Stimulated activated CD4-positive, alpha-beta T cell treated with anti-CD3 and anti-CD28 coated beads, Interleukin-4, amount 100 ng/mL, for 4 hours (primary cell): ENCODE measurements at places on chromosomes 12 and 14.
A peak's percentile ranks its signal among the peaks of the same experiment; 100 is the strongest.

- no peak for DNase-seq
Measured at GRCh38 chr14:59272633-59273032, 84.2 kb downstream of the DAAM1 start.

- DNase-seq: no peak
Measured at GRCh38 chr12:98612696-98613334, 19.3 kb downstream of the SLC25A3 start.

DNA sequence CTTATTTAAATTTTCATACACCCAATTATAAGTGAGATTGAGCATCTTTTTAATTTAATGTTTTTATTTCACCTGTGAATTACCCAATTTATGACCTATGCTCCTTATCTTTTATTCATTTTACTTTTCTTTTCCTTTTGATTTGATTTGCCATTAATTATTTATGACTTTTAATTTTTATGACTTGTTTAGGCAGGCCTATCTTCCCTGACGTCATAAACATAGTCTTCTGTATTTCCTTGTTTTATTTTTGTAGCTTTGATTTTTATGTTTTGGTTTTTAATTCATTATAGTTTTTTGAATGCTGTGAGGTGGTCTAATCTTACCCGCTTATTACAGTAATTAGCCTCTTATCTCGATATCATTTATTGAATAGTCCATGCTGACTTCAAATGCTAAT lies 467.1 kb upstream of the FAR2 start:
- DNase-seq: no peak

DNA sequence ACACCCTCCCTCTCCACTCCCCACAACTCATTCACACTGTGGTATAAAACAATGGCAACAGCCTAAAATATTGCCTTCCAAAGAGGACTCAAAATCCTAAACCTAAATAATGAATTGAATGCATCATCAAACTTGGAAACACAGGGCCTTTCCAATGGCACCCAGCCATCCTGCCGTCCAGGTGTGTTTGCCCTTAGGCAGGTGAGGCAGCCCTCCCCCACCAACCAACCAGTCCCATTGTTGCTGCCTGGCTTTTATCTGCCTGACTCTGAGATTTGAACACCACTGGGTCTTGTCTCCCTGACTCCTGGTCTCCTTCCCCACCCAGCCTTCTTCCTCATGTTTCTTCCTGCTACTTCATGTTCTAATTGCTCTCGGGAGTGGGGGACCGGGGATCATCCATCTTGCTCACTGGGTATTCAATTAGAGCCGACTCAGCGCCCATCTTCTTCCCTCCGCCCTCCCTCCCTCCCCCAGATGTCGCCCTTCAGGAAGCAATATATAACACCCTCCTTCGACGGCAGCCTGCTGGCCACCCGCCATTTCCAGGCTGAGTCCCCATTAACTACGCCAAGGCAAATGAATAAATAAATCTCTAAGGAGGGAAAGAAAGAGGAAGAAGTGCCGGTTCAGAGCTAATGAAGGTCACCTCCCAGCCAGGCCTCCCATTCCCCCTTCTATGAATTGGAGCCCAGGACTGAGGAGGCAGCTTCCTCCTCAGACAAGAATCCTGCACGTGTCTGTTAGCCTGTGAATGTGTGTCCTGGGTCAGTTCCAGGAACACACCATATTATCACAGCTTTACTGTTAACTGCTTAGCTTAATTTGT lies 36.3 kb upstream of the NTF3 start:
- DNase-seq: no peak

GRCh38 chr14:65803885-65804284 lies 391.4 kb downstream of the FUT8 start:
- no peak for DNase-seq

GRCh38 chr14:32300136-32300535 lies 29.0 kb upstream of the AKAP6 start:
- no peak for DNase-seq

DNA sequence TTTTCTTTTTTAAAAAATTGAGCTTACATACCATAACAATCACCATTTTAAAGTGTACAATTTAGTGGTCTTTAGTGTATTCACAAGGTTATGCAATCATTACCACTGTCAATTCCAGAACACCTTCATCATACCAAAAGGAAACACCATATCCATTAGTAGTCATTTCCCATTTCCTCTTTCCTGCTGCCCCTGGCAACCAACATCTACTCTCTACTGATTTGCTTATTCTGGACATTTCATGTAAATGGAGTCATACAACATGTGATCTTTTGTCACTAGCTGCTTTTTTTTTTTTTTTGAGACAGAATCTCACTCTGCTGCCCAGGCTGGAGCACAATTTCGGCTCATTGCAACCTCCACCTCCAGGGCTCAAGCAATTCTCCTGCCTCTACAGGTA lies 66.8 kb upstream of the CFL2 start:
- no peak for DNase-seq

- DNase-seq: no peak
Measured at GRCh38 chr14:77175843-77176242, 5.8 kb upstream of the TMEM63C start.

DNA sequence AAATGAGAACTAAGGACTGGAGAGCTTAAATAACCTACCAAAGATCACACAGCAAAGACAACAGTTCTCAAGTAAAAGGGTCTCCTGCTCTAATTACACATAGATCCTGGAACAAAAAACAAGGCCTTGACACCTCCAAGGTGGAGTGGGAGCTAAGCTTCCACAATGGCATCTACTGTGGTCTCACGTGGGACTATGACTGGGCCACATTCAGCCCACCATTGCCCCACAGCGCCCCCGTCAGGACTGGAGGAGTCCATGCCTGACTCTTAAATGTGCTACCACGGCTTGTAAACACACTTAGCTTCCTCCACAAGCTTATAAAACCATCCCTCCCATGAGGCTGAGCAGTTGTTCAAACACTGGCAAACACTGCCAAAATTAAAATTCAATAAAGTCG lies 88.5 kb downstream of the GCH1 start:
- no peak for DNase-seq

- no peak for DNase-seq
Measured at GRCh38 chr12:55727643-55728185, 1.1 kb downstream of the CD63 start.

GRCh38 chr12:114692186-114693058 lies 8.4 kb upstream of the TBX3 start:
- DNase-seq: no peak

- DNase-seq: no peak
Measured at GRCh38 chr14:39173198-39173597, 1.9 kb upstream of the PNN start.

DNA sequence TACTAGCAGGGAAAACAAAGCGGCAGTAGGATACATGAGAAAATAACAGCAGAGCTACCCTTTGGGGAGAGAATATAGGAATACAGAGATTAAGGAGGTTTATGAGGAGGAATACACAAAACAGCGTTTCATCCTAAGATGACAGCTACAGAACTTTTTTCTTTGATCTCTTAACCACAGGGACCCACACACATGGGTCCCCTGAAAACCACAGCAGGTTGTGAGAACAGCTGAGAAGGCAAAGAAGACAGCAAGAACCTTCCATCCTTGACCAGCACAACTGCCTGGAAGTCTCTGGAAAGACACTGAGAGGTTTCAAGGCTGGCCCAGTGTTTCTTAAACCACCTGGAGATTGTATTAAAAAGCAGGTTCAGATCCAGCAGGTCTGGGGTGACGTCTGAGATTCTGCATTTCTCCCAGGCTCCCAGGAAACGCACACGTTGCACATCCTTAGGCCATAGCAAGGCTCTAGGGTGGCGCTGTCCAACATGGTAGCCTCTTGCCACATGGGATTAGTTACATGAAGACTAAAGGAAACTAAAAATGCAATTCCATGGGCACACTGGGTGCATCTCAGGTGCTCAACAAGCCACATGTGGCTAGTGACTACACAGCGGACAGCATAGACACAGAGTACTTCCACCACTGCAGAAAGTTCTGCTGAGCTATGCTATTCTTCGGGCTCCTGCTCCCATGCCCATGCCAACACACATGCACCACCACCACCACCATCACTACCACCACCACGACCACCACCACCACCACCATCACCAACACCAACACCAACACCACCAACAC lies 92.3 kb downstream of the FOXN3 start:
- no peak for DNase-seq

GRCh38 chr12:49827401-49828099 lies 663 bp downstream of the NCKAP5L start:
- peak; percentile 34 for DNase-seq

DNA sequence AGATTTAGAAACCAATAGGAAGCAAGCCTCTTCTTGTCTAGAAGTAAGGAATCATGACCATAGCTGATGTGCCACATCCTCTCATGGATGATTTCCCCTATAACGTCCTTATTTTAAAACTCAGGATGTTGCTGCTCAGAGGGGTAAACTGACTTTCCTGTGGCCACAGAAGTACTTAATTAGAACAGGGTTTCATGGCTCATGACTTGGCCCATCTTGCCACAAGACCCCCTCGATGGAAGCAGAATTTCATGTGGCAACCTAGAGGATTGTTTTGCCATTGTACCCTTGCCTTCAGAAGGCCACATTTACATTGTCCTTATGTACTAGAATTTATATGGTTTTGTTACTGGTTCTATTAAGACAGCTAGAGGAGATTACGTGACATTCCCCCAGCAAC lies 173.5 kb upstream of the PELI2 start:
- DNase-seq: no peak

- no peak for DNase-seq
Measured at GRCh38 chr14:57182760-57183503, 85.8 kb downstream of the EXOC5 start.

GRCh38 chr12:84397846-84398245 lies 514.8 kb downstream of the SLC6A15 start:
- no peak for DNase-seq

DNA sequence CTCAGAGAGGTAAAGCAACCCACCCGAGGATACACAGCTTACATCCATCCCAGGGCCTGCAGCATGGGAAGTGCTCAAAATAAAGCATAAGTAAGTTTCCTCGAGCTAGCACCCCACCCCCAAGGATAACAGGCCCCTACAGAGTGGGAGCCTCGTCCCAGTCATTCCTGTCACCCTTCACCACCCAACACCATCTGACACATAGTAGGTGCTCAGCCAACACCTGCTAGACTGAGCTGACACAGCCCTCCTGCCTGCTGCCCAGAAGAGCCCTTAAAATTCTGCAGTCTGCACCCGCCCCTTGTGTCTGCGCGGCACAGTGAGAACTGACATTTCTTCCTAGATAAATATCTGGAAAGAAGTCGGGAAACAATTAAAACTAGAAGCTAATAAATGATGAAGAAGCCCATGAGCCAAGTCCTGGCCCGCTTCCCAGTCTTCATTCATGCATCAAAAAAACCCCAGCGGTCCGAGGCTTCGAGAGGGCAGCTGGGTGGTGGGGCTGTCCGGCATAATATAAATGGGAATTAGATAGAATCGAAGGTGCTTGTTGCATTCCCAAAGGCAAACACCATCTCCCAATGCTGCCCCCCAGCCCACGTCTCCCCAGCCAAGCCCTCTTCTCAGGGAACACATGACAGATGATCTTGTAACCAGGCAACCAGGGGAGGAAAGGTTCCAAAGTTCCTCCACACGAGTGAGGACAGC lies 76.2 kb downstream of the BCL11B start:
- no peak for DNase-seq

- DNase-seq: no peak
Measured at GRCh38 chr12:42915426-42915825, 325.9 kb upstream of the PRICKLE1 start.

DNA sequence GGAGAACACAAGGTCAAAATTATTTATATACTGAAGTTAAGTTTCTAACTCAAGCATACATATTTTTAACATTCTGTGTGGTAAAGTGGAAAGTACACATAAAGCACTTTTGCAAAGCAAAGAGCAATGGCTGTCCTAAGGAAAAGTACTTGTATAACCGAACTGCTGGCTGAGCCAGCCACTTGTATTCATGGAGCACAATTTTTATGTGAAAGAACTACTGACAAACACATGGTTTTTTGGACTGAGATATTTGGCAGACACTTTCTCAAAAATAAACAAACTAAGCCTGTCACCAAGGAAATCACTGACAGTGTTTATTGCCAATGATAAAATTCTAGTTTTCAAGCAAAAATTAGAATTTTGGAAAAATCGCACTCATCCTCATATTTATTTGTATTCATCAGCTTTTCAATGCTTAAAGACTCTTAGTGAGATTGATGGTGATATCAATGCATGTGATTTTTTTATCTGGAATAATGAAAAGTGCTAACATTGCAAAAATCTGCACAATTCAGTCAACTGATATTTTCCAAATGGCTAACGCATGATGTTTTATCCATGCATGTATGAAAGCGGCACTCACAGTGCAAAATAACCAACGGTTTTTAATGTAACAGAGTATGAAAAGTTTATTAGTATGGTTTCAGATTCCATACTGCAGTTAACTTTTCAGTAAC lies 125.3 kb downstream of the IPO8 start:
- no peak for DNase-seq

GRCh38 chr14:63245893-63246292 lies 41.6 kb downstream of the RHOJ start:
- DNase-seq: no peak

DNA sequence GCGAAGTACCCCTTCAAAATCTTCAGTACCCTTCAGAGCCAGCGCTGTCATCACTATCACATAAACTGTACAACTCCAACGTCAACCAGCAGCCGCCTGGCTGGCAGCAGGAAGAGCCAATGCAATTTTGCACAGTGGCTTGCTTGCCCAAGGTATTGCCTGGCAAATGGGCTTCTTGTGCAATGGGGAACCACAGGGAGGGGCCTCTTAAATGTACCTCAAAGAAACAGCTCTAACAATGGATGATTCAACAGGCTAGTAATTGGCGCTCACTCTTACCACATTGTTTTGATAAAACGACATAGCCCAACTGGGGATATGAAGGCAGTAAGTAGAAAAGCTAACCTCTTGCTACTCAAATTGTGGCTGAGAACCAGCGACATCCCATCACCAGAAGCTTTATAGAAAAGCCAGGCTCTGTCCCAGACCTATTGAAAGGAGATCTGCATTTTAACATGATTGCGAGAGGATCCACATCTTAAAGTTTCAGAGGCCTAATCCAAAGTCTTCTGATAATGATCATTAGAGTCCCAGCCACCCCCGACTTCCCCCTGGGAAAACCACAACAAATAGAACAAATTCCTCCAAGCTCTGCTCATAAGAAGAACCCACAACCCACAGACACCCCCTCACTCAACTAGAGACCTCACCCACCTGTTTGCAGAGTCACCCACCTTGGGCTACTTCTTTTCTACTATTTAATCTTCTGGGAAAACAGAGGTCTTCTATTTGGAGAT lies 125.3 kb upstream of the HIF1A start:
- DNase-seq: no peak
